ENCODE measurements at places on chromosomes 5 and 9.

DNA sequence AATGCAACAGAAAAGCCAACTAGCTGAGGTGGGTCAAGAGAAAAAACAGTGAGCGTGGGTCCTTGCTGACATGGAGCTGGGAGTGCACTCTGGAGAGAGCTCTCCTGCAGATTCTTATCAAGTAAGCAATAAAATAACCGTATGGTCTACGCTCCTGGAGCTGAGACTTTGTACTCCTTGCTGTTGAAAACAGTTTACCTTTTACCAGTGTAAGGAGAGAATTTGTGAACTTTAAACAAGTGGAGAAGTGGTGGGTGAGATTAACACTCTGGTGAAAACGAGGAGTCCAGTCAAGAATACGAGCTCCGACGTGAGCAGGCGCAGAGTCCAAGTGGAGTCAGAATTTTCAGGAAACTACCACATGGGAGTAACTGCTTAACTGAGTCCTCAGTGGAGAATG, 156.1 kb upstream of the ERCC6L2 start:
- no peak for DNase-seq

DNA sequence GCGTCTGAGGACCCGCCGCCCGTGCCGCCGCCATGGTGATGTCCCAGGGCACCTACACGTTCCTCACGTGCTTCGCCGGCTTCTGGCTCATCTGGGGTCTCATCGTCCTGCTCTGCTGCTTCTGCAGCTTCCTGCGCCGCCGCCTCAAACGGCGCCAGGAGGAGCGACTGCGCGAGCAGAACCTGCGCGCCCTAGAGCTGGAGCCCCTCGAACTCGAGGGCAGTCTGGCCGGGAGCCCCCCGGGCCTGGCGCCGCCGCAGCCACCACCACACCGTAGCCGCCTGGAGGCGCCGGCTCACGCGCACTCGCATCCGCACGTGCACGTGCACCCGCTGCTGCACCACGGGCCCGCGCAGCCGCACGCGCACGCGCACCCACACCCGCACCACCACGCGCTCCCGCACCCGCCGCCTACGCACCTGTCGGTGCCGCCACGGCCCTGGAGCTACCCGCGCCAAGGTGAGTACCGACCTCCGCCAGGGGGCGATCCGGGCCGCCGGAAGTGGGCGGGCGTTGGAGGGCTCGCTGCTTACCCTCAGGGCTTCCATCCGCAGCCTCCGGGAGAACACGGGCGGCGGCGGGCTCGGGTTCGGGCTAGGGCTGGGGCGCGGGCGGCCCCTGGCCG, 8.5 kb downstream of the PRR7 start:
- peak; percentile 93 for DNase-seq

GRCh38 chr9:33435821-33436277, 11.5 kb downstream of the AQP3 start:
- no peak for DNase-seq

DNA sequence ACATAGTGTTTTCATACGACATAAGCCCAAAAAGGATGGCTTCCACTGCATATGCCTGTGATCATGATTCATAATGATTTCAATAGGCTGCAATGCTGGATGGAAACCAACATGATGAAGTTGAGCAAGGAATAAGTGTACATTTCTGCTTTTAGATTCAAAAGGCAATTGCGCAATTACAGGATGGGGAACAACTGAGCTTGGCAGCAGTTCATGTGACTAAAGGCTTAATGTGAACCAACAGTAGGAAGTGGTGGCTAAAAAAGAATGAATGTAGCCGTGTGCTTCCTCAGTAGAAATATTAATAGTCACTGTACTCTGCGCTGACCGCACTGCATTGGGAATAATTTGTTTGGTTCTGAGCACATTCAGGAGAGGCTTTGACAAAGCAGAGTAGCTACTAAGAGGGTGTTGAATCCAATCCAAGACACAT, 51.2 kb downstream of the SLC1A3 start:
- no peak for DNase-seq

GRCh38 chr9:86771941-86772634, 175.2 kb downstream of the GAS1 start:
- no peak for DNase-seq

DNA sequence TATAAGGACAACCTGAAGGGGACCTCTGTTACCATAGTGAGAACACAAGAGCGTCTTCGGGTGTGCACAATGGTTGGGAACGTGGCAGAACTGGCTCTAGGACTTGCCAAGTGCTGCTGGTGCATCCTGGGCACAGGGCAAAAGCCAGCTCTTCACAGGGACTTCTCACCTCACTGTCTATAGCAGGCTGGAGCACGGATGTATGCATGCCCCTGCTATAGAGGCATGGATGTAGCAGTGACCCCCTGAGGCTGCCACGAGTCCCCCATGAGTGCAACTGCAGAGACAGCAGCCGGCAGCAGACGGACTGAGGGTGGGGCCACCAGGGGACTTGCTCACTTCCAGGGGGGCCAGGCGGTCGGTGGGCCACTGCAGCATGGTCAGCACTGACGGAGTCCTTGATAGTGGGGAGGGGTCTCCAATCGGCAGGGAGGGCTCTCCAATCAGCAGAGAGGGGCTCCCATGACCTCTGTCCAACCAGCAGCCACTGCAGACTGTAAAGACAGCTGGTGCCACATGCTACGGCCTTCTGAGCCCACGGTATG, 64.9 kb downstream of the SEMA4D start:
- DNase-seq: no peak

DNA sequence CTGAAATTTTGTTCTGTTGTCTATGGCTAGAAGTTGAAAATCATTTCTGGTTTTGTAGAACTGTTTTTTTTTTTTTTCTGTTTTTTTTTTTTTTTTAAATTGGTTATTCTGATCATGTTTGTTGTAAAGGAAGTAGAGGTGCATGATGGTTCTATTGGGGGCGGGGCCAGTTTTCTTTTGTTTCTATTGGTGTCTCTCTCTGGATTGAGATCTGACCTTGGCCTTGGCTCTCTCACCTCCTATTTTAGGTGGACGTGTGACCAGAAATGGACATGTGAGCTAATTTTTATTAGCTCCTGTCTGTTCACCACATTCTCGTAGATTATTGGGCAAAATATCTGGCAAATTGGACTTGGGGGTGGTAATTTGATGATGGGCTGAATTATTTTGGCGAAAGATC, 3.2 kb downstream of the ZNF618 start:
- no peak for DNase-seq

GRCh38 chr5:140986117-140986521, 19.8 kb downstream of the PCDHAC2 start:
- DNase-seq: no peak

- no peak for DNase-seq
Measured at GRCh38 chr9:129666575-129666974, 1.1 kb downstream of the PRRX2 start.

DNA sequence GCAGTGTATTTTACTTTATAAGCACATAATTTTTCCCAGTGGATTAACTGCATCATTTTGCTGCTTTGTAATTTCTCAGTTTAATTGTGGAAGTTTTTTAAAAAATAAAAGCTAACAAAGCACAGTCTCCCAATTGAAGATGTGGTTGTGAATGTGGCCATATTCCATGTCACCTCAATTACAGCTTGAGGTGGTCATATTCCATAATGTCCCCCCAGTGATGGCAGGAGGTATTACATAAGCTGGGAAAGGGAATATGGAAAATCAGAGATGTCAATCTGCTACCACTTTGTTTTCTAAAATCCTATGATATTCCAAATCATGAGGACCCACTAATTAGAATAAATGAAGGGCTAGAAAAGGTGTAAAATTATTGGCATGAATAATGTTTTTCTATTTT, 1672.0 kb upstream of the CDH9 start:
- no peak for DNase-seq

DNA sequence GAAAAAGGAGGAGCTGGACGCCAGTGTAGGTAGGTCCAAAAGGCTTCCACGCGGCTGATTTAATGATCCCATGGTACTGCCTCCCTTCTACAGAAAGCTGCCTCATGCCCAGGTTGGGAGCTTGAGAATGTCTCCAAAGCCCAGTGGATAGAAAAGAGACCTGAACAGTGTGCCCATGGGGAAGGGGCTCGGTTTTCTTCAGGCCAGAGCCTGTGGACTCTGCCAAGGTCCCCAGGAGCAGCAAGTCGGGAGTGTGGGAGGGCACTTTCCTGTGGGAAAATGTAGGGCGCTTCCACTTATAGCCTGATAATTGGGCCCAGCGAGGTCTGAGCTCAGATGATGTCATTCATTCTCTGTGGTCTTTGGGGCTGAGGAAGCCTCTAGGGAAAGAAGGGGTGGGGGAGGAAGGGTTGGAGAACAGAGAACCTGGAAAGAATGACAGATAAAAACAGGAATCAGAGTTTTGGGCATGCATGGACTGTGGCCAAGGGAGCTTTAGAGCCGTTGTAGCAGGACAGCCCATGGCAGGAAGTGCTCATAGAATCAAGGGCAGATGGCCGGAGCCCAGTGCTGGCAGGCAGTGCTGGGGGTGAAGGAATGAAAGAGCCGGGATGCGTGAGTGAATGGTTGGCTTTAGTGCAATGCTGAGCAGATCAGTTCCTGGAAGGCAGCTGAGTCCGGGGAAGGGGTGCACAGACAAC, 42.5 kb upstream of the SH3PXD2B start:
- DNase-seq: no peak

DNA sequence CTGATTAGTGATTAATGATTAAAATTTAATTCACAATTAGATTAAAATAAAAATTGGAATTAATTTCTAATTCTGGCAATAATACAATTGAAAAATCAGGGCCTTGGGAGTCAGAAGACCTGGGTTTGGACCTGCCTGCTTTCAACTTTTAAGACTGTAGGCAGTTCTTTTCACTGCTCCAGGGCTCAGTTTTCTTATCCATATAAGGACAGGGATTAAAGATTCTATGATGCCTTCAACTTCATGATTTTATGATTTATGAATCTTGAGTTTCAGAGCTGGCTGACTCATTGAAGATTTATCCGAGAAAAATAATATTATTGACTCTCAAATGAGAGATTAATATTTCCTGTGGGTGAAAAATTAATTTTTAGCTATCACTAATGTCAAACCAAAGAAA, 208.6 kb upstream of the ANKH start:
- no peak for DNase-seq

- no peak for DNase-seq
Measured at GRCh38 chr5:73544429-73545402, 20.7 kb downstream of the ANKRA2 start.

All from GM12865 (cell line).